Hematopoietic multipotent progenitor cell (in vitro differentiated cells): ENCODE measurements at places on chromosomes 11 and 22.

DNA sequence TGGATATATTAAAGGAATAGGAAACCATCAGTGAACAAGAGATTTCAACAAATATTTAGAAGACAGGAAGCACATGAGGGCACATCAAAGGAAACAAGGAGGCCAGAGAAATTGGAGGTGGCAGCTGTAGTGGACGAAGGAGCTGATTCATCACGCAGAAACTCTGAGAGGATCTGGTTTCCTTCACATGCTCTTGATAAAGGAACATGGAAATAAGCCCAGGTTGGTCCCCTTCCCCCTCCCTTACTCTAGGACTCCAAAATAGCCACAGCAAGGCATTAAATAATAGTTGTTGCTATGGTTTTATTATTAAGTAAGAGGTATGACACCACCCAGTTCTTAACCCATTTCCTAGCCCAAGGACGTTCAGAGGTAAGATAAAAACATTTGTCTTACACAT, 11.3 kb downstream of the IZUMO1R start:
- no peak for DNase-seq

DNA sequence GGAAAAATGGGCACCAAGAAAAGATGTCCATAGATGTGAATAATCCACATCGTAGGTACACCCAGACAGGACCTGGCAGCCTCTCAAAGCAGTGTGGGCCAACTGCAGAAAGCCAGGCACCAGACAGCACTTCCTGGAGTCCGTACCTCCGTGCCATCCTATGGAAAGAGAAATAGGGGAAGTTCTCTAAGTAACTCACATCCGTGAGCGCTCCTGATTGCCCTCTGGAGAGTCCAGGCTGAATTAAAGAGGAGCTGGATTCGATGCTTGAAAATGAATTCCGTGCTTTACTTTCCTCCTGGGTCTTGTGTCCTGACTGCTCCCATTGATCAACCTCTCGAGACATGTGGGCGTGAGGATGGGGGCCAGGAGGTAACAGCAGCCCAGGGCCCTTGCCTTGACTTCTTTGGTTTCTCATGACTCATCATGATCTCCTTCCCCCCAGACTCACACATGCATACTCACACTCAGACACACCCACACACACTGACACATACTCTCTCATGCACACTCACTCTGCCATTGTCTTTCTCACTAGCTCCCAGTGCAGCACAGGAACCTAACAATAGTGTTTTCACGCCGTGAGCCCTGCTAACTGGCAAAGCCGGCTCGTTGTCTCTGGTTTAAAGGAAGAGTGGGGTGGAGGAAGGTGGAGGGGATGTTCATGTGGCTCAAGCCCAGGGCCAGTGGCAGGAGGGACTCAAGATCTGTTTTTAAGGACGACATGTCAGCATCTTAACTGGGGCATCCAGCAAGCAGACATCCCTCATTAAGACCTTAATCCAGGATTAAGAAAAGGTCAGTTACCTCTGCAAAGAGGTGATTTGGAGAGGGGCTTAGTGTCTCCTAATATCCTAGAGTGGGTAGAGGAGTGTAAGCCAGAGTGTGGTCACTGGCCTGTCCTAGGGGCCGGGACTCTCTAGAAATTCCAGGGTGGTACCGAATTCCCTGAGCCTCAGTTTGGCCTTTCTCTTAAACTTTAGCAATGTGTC, 104.2 kb downstream of the SCN3B start:
- DNase-seq = no peak

DNA sequence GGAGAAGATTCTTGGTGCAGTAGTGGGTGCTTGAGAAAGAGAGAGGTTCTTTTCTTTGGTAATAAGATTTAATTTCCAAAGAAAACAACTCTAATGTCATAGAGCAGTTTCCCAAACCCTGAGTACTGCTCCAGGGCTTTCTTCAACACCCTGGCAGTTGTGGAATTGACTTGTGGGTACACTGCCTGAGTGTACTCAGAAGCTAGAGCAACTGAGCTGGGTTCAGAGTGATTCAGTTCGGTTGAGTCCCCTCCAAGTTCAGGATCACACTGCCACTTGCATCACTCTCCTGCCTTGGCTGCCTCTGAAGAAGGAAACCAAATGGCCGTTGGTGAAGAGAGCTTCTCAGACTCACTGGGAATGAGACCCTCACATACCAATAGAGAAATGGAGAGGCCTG, 5.3 kb downstream of the DMC1 start:
- no peak for DNase-seq

DNA sequence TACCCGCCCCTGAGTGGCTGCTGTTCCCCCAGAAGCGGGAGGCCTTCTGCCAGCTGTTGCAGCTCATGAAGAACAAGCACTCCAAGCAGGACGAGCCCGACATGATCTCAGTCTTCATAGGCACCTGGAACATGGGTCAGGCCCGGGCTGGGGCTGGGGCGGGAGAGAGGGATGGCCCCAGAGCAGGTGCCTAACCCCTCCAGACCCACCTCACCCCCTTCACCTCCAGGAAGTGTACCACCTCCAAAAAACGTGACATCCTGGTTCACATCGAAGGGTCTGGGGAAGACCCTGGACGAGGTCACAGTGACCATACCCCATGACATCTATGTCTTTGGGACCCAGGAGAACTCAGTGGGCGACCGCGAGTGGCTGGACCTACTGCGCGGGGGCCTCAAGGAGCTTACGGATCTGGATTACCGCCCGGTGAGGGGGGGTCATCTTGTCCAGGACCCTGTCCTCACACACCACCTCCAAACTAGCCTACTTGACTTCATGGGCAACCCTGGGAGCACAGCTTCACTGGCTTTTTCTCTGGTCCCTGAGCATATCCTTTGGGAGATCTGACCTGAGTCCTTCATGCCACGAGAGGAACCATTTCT, 6.3 kb downstream of the INPPL1 start:
- no peak for DNase-seq

DNA sequence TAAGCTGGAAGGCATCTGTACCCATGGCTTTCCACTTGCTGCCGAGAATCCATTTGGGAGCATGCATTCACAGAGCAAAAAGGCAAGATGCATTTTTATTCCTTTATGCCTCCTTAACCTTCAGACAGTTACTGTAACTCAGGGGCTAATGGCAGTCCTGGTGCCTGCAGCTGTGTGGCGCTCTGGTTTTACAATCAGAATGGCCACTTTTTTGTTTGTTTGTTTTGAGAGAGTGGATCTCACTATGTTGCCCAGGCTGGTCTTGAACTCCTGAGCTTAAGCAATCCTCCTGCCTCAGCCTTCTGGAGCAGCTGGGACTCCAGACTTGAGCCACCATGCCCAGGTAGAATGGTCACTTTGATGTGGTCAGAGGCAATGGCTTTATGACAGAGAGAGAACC, 101.8 kb downstream of the NAV2 start:
- DNase-seq = no peak

DNA sequence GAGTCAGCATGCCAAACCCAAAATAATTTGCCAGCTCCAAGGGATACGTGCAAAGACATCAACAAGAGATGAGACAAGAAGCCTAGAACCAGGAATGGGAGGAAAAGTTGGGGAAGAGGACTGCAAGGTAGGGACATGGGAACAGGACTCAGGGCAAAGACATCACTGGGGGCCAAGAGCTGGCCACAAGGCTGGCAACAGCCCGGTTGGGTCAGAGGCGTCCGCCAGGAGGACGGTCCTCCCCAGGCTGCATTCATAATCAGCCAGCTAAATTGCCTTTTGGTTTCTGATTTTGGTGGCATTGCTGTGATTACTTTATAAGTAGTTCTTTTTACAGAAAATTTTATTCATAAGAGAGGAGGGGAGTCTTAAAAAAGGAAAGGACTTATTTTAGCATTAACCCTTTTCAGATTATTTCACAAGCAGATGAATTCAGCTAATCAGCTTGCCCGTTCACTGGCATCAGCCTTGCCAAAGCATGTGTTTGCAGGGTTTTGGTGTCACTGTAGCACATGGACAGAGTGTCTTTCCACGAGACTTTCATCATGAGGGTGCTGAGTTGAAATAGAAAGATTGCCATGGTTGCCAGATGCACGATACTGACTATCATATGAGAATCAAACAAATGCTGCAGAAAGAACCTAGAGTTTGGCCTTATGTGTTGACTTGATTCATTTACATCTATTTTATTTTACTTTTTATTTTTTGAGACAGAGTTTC, 23.2 kb upstream of the NAV2 start:
- no peak for DNase-seq

DNA sequence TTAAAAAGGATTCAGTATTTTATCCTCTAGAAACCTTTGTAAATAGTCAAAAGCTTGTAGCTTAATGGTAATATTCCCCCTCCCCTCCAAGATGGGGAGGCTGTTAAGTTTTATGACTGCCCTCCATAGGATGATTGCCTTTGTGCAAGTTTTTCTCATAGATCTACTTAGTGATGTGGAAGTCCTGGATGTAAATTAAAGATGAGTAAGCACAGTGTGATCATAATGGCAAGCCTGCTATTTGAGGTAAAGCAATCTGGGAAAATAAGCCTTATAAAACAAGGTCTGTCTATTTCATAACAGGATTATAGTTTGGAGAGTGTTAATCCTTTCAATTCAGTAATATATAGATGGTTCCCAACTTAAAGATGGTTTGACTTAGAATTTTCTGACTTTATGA, 216.3 kb downstream of the DDX10 start:
- DNase-seq = no peak
